Central memory CD8-positive, alpha-beta T cell (primary cell): ENCODE measurements at places on chromosomes 7 and 10.

DNA sequence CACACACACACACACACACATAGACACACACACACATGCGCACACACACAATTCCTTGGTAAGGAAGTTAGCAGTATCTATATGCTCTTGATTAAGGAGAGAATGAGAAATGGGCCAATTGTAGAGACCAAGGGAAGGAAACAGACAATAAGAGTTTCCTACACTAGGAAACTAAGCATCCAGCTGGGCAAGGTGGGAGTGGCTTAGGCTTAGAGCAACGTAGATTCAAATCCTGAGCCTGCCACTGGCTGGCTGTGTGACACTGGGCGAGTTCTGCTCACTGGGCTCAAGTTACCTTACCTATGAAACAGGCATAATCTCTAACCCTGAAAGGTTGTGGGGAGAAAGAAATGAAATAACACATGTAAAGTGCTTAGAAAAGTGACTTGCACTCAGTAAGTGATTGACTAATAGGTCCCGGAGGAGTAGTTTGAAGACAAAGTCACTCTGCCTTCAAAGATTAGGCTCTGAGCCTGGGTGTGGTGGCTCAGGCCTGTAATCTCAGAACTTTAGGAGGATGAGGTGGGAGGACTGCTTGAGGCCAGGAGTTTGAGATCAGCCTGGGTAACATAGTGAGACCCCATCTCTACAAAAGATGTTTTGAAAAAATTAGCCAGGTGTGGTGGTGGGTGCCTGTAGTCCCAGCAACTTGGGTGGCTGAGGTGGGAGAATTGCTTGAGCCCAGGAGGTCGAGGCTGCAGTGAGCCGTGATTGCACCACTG, 701.4 kb downstream of the PARD3 start:
- H3K27me3 ChIP-seq = no peaks in the 10 kb centered on the region
- no peaks in the 10 kb centered on the region for H3K4me1 ChIP-seq
- no peak overlapping the region for H3K27ac ChIP-seq
- H3K36me3 ChIP-seq = peaks cover 2% of the 10 kb centered on the region

- peaks cover 16% of the 10 kb centered on the region for H3K36me3 ChIP-seq
- no peaks in the 10 kb centered on the region for H3K27me3 ChIP-seq
- no peak overlapping the region for H3K27ac ChIP-seq
- DNase-seq = no peak
- peaks cover 6% of the 10 kb centered on the region for H3K4me1 ChIP-seq
Observed at GRCh38 chr7:106089647-106090046, 22.5 kb downstream of the SYPL1 start.

DNA sequence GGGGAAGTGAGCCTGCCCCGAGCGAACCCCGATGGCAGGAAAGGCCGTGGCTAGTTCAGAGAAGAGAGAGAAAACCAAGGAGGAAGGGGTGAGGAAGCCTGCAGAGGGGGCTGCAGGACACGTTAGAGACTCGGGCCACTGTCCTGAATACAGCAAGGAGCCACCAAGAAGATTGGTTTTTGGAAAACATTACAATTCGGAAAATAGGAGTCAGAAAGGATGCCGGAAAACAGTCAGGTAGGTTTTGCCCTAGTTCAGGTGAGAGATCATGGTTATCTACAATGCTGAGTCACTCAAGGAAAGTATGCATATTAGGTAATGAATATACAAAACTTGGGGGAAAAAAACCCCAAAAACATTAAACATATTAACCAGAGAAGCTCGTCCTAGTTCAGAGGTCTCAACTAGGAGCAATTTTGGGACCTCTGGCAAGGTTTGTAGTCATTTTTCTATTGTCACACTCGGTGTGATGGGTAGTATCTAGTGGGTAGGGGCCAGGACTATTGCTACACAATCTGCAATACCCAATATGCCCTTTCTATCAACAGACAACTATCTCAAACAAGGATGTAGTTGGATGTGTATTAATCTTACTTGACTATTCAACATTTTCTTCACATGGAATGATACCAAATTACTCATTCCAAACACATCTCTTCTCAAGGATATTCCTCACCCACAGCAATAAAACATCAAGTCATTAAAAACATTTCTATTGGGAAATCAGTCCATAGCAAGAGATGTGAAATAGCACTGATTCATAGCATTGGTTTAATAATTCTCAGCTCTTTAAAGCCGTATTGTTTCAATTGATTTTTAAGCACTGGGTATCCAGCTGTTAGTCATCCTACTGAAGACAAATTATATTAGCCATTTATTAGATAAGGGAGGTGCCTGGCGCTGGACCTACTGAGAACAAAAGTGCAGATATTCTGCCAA, 74.4 kb upstream of the RSU1 start:
- peak overlapping the region; percentile 83 for H3K27ac ChIP-seq
- H3K4me3 ChIP-seq = peak overlapping the region; percentile 58
- H3K27me3 ChIP-seq = no peaks in the 10 kb centered on the region
- peak; percentile 12 for DNase-seq

- no peak for DNase-seq
- no peaks in the 10 kb centered on the region for H3K36me3 ChIP-seq
- H3K4me1 ChIP-seq = no peaks in the 10 kb centered on the region
- H3K27me3 ChIP-seq = no peaks in the 10 kb centered on the region
Observed at GRCh38 chr10:85638797-85639196, 727.8 kb downstream of the GRID1 start.

DNA sequence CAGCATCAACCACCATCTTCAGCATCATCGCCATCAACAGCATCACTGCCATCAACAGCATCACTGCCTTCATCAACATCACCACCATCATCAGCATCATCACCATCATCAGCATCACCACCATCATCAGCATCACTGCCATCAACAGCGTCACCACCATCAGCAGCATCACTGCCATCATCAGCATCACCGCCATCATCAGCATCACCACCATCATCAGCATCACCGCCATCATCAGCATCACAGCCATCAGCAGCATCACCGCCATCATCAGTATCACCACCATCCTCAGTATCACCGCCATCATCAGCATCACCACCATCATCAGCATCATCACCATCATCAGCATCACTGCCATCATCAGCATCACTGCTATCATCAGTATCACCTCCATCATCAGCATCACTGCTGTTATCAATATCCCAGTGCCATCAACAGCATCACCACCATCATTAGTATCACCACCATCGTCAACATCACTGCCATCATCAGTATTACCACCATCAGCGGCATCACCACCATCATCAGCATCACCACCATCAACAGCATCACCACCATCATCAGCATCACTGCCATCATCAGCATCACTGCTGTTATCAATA, 115.2 kb downstream of the RGS10 start:
- H3K36me3 ChIP-seq = peaks cover 6% of the 10 kb centered on the region
- no peak overlapping the region for H3K27ac ChIP-seq
- no peak for DNase-seq

GRCh38 chr7:116400522-116400921, 99.0 kb upstream of the CAV2 start:
- no peaks in the 10 kb centered on the region for H3K4me1 ChIP-seq
- H3K27me3 ChIP-seq = peaks cover 86% of the 10 kb centered on the region
- no peak overlapping the region for H3K4me3 ChIP-seq
- H3K36me3 ChIP-seq = no peaks in the 10 kb centered on the region
- DNase-seq = no peak

DNA sequence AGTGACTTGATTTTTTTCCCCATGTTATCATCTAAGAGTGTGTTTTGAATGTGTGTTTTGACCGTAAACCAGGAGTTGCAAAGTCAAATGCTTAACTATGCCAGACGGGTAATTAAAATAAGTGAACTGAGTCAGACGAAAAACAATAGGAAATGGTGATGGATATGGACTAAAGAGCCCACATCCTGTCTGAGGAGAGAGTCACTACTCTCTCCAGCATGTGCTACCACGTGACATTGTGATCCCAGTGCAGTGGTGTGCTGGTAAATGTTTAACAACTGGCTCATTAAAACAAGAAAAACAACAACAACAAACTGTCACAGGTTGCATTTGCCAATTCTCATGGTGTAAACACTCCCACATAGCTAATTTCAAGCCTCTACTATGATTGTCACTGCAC, 164.3 kb downstream of the SUGCT start:
- no peak overlapping the region for H3K4me3 ChIP-seq
- no peaks in the 10 kb centered on the region for H3K36me3 ChIP-seq
- DNase-seq = no peak
- no peaks in the 10 kb centered on the region for H3K4me1 ChIP-seq

- peak overlapping the region; percentile 78 for H3K4me3 ChIP-seq
- no peaks in the 10 kb centered on the region for H3K4me1 ChIP-seq
- no peaks in the 10 kb centered on the region for H3K27me3 ChIP-seq
- DNase-seq = peak; percentile 15
- H3K27ac ChIP-seq = peak overlapping the region; percentile 85
- peaks cover 10% of the 10 kb centered on the region for H3K36me3 ChIP-seq
Observed at GRCh38 chr7:27661811-27662489, 733 bp downstream of the HIBADH start.

- H3K4me1 ChIP-seq = no peaks in the 10 kb centered on the region
- no peak overlapping the region for H3K4me3 ChIP-seq
- no peak for DNase-seq
- H3K36me3 ChIP-seq = no peaks in the 10 kb centered on the region
Observed at GRCh38 chr10:14371581-14371980, 40.9 kb upstream of the FRMD4A start.

DNA sequence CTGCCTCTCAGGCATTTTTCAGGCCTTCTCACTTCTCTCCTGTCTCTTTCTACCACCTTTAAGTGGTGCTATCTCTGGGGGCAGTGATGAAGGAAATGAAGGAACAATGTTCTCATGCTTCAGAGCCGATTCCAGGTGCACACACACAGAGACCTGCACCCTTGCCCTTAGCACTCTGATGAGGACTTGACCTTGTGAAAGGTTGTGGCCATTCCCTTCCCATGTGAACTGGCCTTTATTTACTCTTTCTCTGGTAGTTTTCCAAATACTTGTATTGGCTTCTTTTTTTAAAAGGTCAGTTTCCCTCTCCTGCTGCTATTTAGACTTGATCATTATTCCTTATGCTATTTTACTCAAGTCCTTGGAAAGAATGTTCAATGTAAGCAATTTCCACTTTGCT, 188.6 kb downstream of the MDFIC start:
- no peak for DNase-seq
- no peaks in the 10 kb centered on the region for H3K27me3 ChIP-seq
- no peak overlapping the region for H3K4me3 ChIP-seq
- no peak overlapping the region for H3K27ac ChIP-seq

- H3K4me1 ChIP-seq = peaks cover 31% of the 10 kb centered on the region
- peak overlapping the region; percentile 4 for H3K4me3 ChIP-seq
- DNase-seq = no peak
- peaks cover 44% of the 10 kb centered on the region for H3K36me3 ChIP-seq
- no peaks in the 10 kb centered on the region for H3K27me3 ChIP-seq
Observed at GRCh38 chr7:43615558-43616145, 32.7 kb downstream of the STK17A start.

DNA sequence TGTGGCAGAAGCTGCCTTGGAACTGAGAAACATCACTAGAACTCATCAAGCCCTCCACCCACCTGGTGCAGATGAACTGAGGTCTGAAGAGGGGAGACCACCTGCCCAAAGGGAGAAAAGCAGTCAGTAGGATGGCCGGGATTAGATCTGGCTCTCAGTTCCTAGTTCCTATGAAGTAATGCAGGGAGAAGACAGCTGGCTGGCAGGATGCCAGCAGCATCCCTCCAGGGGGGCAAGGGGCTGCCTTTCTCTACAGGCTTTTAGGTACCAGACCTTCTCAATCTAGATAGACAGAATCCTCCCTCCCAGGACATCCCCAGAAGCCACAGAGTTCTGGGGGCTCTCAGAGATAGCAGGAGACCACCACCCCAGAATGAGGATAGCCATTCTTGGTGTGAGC, 7.8 kb downstream of the CRHR2 start:
- H3K4me1 ChIP-seq = no peaks in the 10 kb centered on the region
- H3K27me3 ChIP-seq = peaks cover 39% of the 10 kb centered on the region
- peaks cover 3% of the 10 kb centered on the region for H3K36me3 ChIP-seq
- DNase-seq = no peak
- H3K27ac ChIP-seq = no peak overlapping the region
- no peak overlapping the region for H3K4me3 ChIP-seq

- no peaks in the 10 kb centered on the region for H3K4me1 ChIP-seq
- H3K27ac ChIP-seq = no peak overlapping the region
- H3K4me3 ChIP-seq = no peak overlapping the region
- DNase-seq = no peak
- H3K27me3 ChIP-seq = no peaks in the 10 kb centered on the region
- no peaks in the 10 kb centered on the region for H3K36me3 ChIP-seq
Observed at GRCh38 chr10:121511943-121512342, 86.3 kb downstream of the FGFR2 start.

DNA sequence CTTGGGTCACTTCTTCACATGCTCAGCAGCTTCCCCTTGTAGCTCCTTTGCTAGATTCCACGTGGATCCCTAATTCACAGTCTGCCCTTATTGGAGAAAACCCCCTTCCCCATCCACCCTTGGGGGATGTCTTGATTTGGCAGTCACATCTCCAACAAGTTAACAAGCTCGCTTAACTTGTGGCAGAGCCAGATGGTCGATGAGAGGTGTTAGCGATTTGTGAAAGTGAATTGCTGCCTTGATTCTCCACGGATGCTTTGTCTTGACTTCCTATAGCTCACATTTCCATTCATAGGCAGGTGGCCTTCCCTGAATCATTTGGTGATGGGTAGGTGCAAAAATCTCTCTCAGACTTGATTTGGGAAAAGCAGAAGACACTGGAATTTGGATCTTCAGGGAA, 387.9 kb downstream of the TCERG1L start:
- H3K36me3 ChIP-seq = no peaks in the 10 kb centered on the region
- no peak for DNase-seq
- no peaks in the 10 kb centered on the region for H3K27me3 ChIP-seq
- H3K4me3 ChIP-seq = no peak overlapping the region
- H3K4me1 ChIP-seq = no peaks in the 10 kb centered on the region

DNA sequence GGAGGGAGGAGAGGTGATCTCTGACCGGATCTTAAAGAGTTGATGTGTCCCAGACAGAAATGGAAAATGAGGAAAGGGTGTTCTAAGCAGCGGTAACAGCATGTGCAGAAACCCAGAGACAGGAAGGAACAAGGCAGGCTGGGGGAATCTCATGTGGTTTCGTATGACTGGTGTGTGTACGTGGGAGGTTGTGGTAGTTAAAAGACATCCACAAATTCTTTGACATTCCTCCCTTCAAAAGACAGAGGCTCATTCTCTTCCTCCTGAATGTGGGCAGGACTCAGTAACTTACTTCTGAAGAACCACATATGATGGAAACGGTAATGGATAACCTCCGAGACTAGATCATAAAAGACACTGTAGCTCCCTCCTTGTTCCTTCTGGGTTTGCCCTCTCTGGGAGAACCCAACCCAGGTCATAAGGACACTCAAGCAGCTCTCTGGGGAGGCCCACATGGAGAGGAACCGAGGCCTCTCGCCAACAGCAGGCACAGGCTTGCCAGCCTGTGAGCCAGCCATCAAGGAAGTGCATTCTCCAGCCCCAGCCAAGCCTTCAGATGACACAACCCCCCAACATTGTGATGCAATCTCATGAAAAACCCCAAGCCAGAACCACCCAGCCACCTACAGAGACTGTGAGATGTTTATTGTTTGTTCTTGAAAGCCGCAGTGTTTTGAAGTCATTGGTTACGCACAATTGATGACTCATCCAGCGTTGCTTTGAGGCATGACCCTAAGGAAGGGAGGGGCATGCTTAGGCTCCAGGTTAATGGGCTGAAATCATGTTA, 116.0 kb downstream of the SLIT1 start:
- H3K4me3 ChIP-seq = no peak overlapping the region
- H3K27ac ChIP-seq = no peak overlapping the region
- peaks cover 23% of the 10 kb centered on the region for H3K27me3 ChIP-seq
- no peaks in the 10 kb centered on the region for H3K4me1 ChIP-seq
- peaks cover 3% of the 10 kb centered on the region for H3K36me3 ChIP-seq

- peaks cover 1% of the 10 kb centered on the region for H3K36me3 ChIP-seq
- H3K4me1 ChIP-seq = no peaks in the 10 kb centered on the region
- H3K4me3 ChIP-seq = no peak overlapping the region
- no peaks in the 10 kb centered on the region for H3K27me3 ChIP-seq
- no peak for DNase-seq
Observed at GRCh38 chr7:151139071-151139790, 28.3 kb downstream of the GBX1 start.
